ENCODE measurements at places on chromosomes 4 and X. TPM values are rescaled to one million over a fixed set of nuclear protein-coding genes. Genes with fewer than 3 reads are reported as not detected.

CTBP1 gene
- total RNA-seq = 249 TPM

ADAM29 gene
- not detected for total RNA-seq

HTRA3 gene
- total RNA-seq = 2.6 TPM

ZFP42 gene
- 0.26 TPM for total RNA-seq

DCLK2 gene
- 14.0 TPM for total RNA-seq

RHOH gene
- not detected for total RNA-seq

FHL1 gene
- 180 TPM for total RNA-seq

CLDN34 gene
- not detected for total RNA-seq

POU4F2 gene
- not detected for total RNA-seq

PAGE1 gene
- not detected for total RNA-seq

GRIA3 gene
- 2.3 TPM for total RNA-seq

RAB33A gene
- 18.3 TPM for total RNA-seq

NAP1L2 gene
- total RNA-seq = 3.6 TPM

CSTF2 gene
- 11.4 TPM for total RNA-seq

Data from fibroblast of lung (primary cell).